ENCODE measurements at places on chromosomes 11 and 22.

GRCh38 chr11:133984828-133985227 is 28.1 kb upstream of the IGSF9B start:
- DNase-seq = no peak

DNA sequence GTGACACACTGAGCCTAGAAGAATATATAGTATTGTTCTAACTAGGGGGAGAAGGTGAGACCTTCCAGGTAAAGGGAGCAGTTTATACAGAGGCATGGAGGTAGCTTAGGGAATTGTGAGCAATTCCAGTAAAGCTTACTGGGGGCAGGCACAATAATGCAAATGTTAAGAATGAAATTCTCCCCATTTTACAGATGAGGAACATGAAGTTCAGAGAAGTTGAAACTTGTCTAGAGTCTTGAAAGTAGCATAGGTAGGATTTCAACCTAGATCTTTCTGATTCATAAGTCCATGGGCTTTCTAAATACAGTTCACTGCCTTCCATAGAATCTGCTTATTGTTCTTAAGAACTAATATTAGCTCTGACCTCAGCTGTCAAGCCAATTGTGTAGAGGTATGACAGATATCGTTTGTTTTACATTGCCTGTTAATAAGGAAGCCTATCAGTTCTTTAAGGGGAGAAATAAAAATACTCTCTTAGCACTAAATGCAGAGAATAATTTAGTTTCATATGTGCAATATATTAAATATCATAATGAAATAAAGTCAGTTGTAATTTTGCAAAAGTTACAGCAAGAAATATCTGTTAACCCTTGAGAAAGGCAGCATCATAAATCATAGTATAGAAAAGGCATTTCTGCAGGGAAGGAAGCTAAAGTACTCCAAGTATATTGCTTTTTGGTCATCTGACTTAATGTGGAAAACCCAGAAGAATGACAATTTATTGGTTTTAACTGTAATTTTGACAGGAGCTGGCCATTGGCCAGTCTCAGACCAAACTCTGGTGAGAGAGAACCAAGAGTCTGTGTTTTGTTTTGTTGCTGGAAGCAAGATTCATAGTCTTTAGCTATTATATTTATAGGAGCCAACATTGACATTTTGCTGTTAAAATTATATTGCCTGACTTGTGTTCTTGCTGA is 181.8 kb downstream of the UVRAG start:
- DNase-seq = no peak

GRCh38 chr11:57458060-57458409 is 2.3 kb upstream of the RTN4RL2 start:
- no peak for DNase-seq

DNA sequence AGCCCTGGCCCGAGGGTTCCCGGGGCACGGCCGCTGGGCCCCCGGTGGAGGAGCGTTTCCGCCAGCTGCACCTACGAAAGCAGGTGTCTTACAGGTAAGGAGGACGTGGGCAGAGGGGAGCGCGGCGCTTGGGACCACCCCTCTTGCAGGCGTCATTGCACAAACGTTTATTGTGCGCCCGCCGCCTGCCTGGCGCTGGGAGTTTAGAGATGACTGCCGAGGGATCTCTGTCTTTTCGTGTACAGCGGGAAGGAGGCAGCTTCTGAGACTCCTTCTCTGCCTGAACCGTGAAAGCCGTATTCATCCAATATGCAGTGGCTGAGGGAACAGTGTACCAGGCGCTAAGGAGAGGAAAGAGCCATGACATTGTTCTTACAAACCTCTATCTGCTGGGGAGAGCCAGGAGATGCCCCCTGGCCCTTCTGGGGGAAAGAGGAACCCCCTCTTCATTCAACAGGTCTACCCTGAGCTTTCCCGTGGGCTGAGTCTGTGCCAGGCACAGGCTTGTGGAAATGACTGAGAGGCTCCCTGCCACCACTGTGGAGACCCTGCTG is 13.8 kb upstream of the DGKZ start:
- DNase-seq = no peak

- DNase-seq = no peak
Measured at GRCh38 chr22:41366323-41367029, 15.3 kb upstream of the TEF start.

GRCh38 chr11:83054904-83055380 is 16.8 kb downstream of the RAB30 start:
- DNase-seq = no peak

GRCh38 chr22:46609175-46609690 is 11.0 kb upstream of the GRAMD4 start:
- DNase-seq = no peak

DNA sequence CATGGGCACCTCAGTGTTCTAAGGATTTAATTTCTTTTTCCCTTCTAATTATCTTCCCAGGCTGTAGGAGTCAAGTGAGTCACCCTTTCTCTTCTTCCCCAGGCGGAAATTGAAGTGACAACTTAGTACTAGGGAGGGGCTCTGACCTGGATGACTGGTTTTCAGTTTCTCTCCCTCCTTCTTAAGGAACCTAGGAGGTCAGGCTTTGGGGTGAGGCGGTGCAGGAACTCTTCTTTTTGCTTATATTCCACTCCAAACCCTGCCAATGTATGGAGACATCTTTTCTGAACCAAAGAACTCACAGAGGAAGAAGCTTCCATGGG is 12.6 kb downstream of the ZDHHC5 start:
- DNase-seq = no peak

GRCh38 chr11:45022294-45023064 is 71.8 kb upstream of the TP53I11 start:
- no peak for DNase-seq

DNA sequence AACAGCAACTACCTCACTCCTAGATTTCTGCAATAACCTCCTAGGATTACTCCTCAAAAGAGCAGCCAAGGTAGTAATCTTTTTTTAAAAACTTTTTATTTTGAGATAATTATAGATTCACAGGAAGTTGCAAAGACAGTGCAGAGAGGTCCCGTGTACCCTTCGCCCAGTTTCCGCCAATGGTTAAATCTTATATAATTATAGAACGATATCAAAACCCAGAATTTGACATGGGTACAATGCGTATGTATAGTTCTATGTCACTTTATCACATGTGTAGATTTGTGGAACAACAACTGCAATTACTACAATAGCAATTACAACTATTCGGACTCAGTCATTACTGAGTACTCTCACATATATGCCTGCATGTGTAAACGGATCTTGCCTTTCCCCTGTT is 94.8 kb upstream of the APOA1 start:
- DNase-seq = no peak

DNA sequence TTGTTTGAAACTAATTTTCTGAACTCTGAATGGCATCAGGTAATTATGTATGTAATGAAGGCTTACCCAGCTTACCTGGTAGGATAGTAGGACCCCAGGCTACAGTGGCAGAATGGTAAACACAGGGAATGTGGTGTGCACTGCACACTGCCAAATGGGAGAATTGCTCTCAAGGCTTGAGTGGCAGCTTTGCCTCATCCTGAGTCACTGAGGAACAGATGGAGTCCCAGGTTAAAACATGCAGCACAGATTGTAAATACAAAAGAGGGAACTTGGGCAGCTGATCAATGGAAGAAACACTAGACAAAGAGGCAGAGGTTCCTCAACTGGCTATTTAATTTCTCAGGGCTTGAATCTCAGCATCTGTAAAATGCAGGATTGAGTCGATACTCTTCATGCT is 24.4 kb downstream of the GPR83 start:
- no peak for DNase-seq

GRCh38 chr11:3823303-3823702 is 14.9 kb downstream of the PGAP2 start:
- DNase-seq = no peak

- DNase-seq = no peak
Measured at GRCh38 chr11:445765-446588, 4.1 kb upstream of the PTDSS2 start.

- DNase-seq = no peak
Measured at GRCh38 chr22:23263651-23264555, 83.6 kb downstream of the BCR start.

GRCh38 chr11:69707176-69707575 is 3.4 kb upstream of the FGF19 start:
- DNase-seq = no peak

- no peak for DNase-seq
Measured at GRCh38 chr22:28921585-28921879, 38.2 kb downstream of the ZNRF3 start.

DNA sequence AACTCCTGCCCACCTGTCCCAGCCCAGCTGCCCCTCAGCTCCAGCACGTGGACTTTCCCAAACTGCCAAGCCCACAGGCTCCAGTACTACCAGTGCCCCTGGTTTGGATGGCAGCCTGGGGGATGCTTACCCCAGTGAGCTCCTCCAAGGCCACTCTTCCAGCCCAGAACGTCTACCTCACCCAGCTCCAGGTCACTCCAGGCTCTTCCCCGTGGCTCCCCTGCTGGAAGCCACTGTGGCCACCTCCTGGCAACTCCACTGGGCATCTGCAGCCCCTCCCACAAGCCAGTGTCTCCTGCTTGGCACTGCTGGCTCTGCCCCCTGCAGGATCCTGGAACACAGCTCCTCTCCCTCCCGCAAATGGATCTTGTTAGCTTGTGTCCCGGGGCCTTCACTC is 29.3 kb downstream of the LMO1 start:
- DNase-seq = no peak

- DNase-seq = no peak
Measured at GRCh38 chr11:126257764-126258163, 10.9 kb downstream of the SRPRA start.

DNA sequence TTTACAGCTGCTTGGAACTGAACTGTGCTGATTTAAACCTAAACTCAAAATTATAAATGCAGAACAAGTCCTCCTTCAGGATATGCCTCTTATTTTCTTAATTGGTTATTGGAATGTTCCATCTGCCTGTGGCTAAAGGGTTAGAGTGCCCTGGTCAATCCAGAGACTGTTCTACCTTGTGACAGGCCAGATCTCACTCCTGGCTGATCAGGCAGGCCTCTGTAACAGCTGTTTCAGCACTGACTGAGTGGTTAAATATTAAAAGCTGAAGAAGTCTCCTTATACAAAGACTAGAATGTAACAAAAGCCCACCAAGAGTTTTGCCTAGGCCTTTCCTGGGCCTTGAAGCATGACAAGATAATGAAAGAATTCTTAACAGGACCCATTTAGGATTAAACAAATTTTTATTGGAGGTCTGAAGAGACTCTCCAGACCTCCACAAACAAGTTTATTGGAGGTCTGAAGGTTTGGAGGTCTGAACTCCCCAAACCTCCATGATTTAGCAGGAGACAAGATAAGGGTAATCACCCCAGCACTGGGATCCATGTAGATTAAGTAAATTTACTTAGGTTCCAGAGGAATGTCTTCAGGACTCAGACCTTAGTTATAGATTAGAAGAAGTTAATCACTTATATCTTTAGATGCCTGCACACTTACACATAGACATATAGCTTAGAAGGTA is 35.8 kb downstream of the TMPRSS5 start:
- DNase-seq = no peak

DNA sequence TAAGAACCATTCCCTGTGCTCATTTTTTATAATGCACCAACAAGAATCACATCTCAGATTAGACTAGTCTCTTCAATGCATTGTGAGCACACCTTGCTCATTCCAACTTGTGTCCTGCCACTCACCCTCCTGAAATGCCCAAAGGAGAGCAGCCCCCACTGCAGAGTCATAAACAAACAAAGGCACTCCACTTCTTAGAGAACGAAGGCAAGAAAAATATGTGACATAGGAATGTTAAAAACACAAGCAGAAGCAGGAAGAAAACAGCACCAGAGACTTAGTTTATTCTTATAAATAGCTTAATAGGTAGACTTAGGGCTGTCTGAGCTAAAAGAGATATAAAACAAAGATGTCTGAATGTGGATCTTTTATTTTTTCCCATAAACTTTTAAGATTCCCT is 57.2 kb downstream of the GUCY1A2 start:
- DNase-seq = no peak

DNA sequence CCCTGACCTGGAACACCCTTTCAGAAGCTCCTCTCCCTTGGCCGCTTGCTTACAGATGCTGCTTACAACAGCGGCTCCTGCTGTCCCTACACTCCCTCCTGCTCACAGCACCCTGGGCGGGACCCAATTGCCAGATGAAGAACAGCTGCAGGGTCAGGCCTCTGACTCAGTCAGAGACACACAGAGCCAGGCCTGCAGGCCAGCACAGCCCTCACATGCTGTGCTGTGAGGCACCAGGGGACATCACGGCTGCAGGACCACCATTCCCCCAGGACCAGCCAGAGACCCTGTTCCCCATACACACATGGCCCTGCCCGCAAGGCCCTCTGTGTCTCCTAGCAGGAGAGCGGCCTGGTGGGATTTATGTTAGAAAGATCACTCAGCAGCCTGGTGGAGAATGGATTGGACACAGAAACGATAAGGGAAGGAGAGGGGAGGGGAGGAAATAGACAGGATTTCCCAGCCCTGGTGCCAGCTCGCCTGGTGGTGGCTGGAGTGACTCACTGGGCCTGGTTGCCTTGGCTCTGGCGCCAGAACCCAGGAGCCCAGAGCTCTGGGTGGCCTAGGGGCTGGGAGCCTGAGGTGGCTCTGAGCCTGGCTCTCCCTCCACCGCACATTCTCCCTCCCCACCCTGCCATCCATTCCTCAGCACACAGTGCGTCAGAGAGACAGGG is 6.7 kb downstream of the CAPN5 start:
- no peak for DNase-seq

DNA sequence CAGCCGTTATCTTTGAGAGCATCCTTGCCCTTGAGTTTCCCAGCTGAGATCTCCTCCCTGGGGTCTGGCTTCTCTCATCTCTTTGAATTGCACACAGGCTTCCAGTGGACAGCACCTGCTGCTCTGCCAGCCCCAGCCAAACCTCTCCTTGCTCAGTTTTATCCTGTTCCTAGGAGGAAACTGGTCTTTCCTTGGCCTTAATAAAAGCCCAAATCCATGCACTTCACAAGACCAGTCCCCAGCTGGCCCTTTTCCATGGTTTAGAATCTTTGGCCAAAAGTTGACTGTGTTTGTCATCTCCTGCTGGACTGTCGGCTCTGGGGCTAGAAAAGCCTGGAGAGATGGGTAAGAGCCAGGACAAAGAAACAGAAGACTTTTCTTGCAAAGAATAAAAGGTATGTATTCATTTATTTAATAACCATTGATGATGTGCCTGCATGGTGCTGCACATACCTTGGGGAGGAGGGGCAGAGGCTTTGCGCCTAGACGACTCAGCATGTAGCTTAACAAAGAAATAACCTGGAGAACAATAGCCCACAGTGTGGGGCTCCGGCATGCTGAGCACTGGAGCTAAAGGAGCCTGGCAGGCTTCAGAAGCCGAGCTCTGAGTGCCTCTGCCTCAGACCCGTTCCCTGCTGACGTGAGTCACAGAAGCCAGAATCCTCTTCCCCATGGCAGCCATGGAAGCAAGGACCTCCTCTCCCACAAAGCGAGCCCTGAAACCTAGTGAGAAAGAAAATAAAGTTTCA is 319.3 kb upstream of the B3GAT1 start:
- no peak for DNase-seq

Measured in T follicular helper cell (primary cell).